ENCODE measurements at places on chromosomes 13 and 19.
A peak's percentile ranks its signal among the peaks of the same experiment; 100 is the strongest.

- DNase-seq = no peak
These were observed 73.3 kb downstream of the TNFRSF19 start for GRCh38 chr13:23643338-23644125.

DNA sequence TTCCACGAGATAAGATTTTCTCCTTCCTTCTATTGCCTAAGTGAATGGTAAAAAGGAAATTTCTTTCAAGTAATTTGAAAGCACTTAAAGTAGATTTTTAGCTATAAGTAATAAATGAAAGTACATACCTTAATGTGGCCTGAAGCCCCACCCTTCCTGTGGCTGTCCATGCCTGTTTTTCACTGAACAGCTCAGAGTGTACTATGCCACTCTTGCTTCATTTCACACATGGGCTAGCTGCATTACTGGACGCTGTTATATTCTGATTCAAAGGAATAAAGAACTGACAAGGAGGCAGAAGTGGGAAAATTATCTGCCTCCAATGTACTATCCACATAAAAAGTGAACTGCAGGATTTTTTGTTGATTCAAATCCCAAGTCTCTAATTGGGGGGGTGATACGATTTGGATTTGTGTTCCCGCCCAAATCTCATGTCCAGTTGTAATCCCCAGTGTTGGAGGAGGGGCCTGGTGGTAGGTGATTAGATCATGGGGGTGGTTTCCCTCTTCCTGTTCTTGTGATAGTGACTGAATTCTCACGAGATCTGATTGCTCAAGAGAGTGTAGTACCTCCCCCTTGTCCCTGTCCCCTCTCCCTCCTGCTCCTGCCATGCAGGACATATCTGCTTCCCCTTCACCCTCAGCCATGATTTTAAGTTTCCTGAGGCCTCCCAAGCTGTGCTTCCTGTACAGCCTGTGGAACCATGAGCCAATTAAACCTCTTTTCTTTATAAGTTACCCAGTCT, 154.7 kb upstream of the SGCG start:
- DNase-seq = no peak

DNA sequence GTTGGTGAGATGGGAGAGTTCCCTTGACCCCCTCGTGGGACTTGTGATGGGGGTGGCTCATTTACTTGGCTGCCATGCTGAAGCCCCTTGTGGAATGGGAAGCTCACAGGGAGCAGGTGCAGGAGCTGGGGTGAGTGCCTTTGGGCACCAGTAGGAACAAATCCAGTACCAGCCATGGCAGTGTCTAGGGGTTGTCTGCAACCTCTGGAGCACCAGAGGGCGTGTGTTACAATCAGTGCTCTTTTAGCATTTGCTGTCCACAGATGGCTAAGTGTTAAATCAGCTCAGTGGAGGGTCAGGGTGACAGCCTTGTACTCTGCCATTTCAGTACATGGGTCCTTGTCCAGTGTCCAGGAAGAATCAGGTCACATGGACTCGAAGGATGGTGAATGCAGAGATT, 75.6 kb downstream of the ATP8A2 start:
- no peak for DNase-seq

DNA sequence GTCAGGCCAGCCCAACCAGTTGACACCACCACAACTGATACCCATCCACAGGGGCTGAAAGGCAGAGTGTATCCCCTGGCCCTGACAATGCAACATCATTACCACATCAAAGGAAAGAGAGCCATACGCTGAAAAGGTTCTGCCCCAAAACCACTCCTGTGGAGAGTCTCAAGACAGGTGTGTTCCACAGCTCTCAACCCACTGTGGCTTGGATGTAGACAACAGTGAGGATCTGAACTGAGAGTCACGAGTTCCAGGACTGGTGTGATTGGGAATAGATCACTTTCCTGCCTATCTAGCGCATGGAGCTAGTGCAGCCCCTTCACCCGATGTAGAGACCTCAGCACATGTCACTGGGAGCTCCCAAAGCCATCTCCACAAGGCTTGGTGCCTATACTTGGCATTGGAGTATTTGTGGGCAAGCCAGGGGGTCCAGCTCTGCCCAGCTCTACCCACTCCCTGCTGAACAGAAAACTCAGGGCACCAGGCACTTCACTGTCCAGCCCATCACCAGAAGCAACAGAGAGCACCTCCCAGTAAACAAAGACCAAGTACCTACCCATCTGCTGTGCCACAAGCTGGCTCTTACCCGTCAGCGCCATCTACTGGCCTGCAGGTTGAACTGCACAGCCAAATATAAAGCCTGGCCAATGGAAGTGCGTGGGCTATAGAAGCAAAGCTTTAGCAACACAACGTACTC, 579.5 kb downstream of the UQCRFS1 start:
- peak; percentile 1 for DNase-seq

DNA sequence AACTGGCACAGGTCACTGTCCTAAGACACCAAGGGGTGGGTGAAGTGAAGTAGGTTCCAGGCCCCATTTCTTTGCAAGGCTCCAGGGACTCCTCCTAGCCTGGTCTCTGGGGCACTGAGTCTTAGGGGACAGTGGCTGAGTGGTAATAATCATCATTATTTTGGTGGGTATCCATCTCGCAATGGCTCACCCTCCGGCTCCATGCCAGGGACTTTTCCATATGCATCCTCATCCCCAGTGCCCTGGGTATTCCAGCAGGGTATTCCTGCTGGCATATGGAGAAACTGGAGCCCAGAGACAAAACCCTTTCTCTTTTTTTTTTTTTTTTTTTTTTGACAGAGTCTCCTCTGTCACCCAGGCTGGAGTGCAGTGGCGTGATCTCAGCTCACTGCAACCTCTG, 2.5 kb downstream of the PDE4A start:
- DNase-seq = no peak

DNA sequence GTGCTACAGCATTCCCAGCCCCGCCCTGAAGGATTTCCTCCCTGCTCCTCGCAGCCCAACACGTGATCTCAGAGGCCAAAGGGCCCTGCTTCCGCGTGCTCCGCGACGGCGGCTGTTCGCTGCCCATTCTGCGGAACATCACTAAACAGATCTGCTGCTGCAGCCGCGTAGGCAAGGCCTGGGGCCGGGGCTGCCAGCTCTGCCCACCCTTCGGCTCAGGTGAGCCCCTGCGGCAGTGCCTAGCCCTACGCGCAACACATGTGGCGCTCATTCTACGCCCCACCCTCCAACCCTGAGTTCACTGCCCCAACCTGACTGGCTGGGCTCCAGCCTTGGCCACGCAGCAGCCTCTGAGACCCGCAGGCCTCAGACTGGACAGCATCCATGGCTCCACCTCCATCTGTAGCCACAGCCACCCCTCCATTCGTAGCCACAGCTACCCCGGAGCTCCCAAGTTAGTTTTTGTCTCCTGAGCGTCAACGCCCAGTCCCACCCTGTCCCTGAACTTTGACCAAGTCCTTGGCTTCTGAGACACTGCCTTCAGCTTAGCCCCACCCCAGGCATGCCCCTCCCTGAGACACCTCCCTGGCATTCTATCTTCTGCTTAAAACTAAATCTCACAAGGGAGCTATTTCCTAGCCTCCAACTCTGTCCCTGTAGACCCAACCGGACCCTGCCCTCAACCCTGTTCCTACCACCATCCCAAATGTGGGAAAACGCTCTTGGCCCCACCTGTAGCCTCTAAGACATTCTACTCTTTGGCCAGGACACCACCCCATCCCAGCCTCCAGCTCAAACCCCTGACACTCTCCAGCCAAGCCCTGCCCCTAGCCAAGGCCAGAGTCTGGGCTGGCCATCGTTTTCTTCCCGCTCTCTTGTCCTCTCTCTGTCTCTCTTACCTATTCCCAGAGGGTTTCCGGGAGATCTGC, 6.4 kb downstream of the LTBP4 start:
- no peak for DNase-seq

DNA sequence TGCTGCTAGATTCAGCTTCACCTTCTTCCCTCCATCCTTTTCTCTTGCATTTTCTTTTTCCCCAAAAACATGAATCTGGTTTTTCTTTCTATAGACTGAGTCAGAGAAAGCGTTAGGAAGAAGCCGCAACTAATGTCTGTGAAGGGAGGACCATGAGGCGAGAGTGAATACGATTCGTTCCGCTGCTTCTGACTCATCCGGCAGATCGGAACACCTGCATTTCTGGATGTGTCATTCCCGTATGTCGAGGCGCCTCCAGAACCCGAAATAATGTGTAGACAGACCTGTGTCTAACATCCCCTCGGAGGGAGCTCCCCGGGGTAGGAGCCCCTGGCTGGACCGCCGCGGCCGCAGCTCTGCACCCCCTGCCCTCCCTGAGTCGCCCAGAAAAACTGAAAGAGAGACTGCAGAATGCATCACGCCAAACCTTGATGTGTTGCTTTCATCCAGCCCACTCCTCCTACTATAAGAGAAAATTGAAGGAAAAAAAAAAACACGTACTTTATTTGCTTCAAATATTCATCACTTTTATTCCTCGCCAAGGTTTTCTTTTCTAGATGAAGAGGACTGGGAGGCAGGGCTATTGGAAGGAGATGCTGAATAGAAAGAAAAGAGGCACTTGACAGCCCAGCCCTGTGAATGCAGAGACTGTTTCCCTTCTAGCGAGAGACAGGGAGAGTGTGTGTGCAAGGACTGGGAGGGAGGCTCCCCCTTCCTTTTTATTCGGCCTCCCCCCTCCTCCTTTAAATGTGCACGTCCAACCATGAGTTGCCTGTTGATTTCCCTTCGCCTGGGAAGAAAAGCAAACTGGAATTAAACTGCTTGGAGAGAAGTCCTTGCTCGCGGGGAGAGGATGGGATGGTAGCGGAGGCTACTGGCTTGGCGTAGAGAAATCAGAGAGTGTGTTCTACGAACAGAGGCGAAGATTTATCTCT, 616 bp upstream of the PCDH17 start:
- DNase-seq = no peak

DNA sequence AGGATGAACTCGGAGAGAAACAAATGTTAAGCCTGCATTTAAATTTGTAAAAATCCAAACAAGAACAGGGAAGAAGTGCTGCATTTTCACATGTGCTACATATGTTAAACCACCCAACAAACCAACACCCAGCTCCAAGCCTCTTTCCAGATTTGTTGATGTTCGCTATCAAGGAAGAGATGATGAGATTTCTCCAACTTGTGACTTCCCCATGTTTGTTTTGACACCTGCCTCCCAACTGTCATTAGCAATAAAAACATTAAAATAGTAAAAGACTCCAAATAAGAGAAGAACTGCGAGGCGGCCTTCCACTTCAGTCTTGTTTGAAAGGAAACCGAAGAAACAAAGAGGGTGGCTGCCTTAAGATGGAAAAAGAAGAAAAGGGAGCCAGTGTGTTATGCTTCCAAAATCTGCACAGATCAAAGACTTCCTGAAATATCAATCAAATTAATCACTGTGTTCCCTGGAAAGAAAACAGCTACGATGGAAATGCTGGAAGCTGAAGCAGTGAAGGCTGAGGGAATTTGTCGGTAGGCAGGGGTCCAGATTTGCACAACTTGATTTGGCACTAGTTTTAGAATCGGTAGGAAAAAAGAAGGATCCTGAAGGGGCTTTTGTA, 14.0 kb upstream of the GGACT start:
- DNase-seq = no peak

DNA sequence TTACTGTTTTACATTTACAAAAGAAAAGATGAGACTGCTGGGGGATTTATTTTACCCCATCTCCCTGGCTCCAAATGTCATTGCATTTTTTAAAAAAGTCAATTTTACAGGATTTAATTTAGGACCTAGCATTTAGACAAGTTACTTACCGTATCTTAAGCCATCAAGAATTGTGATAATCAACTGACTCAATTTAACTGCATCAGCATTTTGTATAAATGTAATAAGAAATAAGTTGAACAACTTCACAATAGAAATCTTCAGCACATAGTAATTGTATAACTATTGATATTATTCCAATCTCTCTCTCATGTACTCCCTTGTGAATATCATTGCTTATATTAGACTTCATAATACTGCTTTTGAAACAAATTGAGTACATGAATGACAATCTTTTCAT, 907.5 kb upstream of the SLC10A2 start:
- DNase-seq = no peak

- DNase-seq = no peak
These were observed 22.2 kb upstream of the ZNF181 start for GRCh38 chr19:34711890-34712289.

DNA sequence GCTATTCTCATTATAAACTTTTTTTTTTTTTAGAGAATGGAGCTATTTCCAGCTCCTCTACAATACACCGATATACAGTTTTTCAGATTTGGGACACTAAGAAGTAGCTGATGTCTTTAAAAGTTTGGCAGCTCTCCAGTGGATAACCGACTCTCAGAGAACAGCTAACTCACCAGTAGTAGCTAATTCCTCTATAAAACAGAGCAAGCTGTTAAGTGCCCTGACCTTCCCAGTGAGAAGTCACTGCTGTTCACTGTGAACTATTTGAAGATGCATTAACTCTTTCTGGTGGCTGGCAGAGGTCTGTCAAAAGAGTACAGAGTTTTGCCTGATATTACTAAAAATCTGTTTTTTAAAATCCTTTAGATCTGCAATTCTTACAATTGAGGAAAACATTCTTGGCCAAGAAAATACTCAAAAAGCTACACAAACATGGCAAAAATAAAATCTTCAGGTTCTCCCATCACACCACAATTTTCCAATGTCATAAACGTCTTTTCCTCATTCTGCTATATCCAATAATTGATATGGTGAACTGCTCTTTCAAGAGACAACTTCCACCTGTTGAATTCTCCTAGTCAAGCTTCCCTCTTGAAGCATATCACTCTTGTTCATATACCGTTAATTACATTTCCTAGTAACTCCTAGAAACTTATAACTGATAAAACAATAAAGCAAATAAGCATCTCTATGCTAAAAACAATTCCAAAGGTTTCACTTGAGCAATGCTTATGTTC, 44.2 kb downstream of the TBC1D4 start:
- DNase-seq = peak; percentile 35

DNA sequence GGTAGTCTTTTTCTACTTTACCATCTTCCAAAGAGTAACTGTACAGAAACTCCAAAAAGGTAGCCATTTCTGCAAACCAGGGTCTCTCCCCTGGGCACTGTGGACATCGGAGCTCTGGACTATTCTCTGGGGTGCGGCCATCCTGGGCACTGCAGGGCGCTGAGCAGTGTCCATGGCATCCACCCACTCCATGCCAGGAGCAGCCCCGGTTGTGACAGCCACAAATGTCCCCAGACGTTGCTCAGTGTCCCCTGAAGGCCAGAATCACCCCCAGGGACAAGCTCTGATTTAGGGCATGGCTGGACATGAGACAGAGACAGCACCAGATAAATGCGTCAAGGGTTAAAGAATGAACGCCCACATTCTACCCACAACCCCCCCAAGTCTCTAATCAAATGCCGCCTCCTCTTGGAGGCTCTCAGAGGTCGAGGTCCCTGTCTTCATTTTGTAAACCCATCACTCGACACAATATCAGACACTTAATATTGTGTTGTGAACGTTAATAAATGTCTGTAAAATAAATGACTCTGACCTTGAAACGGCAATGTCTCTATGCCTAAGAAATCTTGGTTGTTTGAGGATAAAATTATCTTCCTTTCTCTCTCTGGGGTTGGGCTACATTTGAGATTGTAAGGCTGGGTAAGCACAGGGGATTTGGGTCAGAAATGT, 8.9 kb downstream of the GNG7 start:
- DNase-seq = no peak

Data from IMR-90 (cell line).